NCI-H1417 treated with DMSO at 0.1 percent for 48 hours (cell line): ENCODE measurements at places on chromosomes 2 and 18.

- DNase-seq, result no peak
These were observed 156.5 kb downstream of the TNS1 start for GRCh38 chr2:217846321-217846743.

DNA sequence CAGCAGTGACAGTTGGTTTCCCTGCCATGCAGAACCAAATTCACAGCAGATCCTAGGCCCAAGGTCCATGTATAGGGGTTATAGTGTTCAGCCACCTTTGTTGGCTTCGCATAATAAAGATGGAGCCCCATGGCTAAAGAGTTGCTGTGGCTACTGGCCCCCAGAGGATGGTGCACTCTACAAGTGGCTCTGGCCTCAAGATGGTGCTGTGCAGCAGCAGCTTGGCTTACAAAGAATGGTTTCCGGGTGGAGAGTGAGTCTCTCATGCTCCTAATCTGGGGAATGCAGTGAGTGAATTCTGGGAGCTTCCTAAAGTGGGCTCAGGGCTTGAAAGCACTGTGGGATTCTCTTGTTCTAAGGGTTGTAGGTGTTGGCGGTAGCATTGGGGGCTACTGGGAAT lies 1199.7 kb downstream of the CNTNAP5 start:
- DNase-seq, result no peak

DNA sequence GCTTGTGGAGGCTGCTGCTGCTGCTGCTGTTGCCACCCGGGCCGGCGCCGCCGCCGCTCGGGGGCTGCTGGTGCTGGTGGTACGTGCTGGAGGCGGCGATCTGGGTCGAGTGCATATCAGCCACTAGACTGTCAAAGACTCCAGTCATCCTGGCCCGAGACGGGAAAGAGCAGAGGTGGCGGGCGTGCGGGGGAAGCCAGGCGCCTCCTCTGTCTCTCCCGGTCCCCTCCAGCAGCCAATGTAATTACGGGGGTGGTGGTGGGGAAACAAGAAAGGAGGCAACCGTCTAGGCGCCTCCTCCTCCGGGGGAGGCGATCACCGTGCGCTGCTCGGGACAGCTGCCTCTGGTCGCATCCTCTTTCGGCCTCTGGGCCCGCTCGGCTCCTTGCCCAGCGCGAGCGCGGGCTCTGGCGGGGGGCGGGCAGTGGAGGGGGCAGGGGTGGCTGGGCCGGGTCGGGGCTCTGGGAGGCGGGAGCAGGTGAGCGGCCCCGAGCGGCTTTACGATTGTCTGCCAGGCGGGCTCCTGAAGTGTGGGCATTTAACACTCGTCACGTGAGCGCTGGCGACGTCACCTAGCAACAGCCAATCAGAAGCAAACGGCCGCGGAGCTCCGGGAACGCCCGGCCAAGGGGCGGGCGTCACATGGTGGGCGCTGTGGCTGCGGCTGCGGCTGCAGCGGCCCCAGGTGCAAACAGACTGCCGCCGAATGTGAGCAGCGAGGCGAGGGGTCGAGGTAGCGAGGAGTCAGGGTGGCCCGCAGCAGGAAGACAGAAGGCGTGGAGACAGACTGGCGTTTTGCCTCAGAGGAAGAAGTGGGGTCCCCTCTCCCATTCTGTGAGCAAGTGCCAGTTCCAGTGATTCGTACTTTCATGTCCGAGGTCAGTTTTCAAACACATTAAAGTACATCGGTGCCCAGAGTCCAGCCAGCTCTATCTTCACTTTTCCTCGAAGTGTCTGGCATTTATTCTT lies at the start of gene DLX2:
Gene DLX2, minus strand, starts transcription at position 510 of the 969 bp plus-strand sequence. Its CDS starts 362 bp downstream, at position 148.
- DNase-seq, result no peak

DNA sequence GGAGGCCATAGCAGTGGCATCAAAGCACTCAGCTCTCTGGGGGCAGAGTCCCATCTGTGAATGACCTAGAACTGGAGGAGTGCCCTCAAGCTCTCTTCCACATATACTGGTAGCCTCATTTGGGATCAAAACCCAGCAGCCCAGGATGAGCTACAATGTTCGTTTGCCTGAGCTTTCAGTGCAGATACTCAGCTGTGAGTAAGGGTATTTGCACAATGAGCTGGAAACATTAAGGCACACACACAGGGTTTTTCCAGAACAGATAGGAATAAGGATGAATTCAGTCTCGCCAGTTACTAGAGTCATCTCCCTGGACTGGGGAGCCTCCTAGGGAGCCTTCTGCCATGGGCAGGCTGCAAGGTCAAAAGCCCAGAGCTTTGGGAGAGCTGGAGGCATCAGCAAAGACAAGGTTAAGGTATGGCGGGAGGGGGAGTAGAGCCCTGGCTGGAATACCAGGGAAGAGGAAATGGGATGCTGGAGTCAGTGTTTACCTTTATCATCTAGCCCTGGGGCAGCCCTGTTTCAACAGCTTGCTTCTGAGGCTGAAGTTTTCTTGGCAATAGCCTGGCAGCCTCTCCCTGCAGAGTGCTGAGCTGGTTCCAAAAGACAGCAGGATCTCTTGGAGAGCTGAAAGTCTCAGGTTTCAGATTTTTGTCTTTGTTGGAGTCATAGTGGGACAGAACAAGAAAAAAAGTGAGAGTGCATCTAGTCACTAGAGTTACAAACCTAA lies 187.7 kb downstream of the LOXHD1 start:
- no peak for DNase-seq

DNA sequence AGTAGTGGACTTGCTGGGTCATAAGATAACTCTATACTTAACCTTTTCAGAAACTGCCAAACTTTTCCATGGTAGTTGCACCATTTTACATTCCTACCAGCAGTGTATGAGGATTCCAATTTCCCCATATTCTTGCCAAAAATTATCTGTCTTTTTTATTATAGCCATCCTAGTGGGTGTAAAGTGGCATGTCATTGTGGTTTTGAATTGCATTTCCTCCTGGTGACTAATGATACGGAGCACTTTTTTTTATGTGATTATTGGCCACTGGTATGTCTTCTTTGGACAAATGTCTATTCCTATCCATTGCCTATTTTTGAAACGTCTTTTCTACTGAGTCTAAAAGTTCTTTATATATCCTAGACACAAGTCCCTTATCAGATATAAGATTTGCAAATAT lies 44.3 kb downstream of the CACNB4 start:
- DNase-seq, result no peak

DNA sequence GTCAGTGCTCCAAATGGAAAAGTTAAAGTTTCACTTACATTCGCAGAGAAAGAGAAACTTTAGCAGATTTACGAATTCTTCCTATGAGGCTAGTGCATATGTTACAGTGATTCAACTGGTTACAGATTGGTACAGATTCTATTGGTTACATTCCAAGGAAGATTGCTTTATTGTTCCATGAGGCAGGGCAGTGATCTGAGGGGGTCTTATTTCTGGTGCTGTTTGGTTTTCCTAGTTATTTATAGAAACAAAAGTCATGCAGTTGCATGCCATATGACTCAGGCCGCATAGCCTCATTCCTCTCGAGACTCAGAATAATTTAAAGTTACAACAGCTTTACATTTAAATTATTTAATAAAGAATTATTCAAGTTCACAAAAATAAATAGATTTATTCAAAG lies 385.4 kb upstream of the SYT4 start:
- no peak for DNase-seq

GRCh38 chr2:44638649-44639048 lies 276.9 kb downstream of the CAMKMT start:
- no peak for DNase-seq

GRCh38 chr2:216888887-216889622 lies 29.2 kb upstream of the TNP1 start:
- no peak for DNase-seq

DNA sequence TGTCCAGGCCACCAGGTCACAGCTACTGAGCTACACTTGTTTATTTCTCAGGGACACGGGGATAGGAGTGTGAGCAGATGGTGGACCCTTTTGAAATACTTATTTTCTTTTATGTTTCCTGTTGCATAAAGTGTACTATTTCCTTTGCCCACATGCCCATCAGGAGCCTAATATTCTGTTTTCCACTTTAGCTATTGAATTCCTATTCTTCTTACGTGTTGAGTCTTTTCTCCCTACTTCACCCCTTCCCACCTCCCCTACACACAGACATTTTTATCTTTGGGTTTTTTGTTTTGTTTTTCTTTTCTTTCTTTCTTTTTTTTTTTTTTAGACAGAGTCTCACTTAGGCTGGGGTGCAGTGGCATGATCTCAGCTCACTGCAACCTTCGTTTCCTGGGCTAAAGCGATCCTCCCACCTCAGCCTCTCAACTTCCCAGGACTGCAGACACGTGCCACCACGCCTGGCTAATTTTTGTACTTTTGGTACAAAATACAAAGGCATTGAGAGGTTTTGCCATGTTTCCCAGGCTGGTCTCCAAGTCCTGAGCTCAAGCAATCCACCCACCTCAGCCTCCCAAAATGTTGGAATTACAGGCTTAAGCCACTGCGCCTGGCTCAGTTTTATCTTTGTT lies 5.2 kb upstream of the GPR55 start:
- no peak for DNase-seq

DNA sequence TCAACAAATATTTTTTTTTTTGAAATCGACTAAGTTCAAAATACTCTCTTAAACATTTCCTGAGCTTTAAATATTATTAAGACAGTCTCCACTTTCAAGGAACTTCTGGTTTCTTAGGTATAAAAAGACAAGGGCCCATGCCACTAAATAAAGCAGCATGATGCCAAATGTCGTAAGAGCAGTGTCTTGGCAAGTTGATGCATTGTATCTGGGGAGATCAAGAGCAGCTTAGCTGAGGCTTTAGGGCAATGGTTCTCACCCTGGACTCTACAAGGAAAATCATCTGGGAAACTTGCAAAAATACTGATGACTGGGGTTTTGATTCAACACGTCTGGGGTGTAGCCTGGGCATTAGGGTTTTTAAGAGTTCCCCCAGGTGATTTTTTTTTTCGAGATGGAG lies 41.3 kb downstream of the COL4A3 start:
- DNase-seq, result no peak
